ENCODE measurements at places on chromosomes 2 and 18. TPM values are rescaled to one million over a fixed set of nuclear protein-coding genes. Genes with fewer than 3 reads are reported as not detected.

- no peak for DNase-seq
These were observed 9.3 kb upstream of the RAPH1 start for GRCh38 chr2:203544402-203544801.

DNA sequence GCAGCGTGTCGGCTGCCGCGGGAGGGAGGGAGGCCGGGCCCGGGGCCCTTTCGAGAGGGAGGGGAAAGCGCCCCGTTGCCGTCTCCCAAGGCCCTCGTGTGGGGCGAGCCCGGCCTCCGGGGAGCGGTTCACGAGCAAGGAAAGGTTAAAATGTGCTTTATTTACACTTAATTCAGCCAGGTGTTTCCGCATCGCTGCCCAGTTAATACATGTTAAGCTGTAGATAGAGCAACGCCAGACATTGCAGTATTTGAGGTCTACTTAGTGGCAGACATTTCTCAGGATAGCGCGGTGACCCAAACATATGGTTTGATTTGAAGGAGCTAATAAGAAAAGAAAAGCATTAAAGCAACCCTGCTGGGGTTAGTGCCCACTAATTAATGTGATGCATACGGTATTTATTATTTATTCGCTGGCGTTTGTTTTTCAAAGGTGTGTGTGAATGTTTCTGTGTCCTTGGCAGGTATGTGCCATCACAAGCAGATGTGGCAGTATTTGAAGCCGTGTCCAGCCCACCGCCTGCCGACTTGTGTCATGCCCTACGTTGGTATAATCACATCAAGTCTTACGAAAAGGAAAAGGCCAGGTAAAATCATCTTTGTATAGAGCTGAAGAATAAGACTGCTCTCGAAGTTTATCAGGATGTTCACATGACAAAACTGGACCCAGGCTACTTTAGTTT, 571 bp downstream of the EEF1B2 start:
- no peak for DNase-seq

The TMEM198 gene
- polyA plus RNA-seq, result 2.7 TPM

DNA sequence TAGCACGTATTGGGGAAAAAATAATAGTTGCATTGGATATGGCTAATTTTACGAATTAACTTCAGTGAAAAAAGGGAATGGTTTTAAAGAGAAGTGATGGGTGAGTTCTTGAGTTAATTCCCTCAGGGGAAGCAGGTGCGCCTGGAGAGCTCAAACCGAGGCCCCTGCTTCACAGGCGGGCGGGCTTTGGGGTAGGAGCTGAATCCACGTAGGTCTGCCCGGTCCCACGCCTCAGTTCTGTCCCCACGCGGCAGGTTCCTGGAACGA, 44.1 kb downstream of the GORASP2 start:
- DNase-seq, result no peak

DNA sequence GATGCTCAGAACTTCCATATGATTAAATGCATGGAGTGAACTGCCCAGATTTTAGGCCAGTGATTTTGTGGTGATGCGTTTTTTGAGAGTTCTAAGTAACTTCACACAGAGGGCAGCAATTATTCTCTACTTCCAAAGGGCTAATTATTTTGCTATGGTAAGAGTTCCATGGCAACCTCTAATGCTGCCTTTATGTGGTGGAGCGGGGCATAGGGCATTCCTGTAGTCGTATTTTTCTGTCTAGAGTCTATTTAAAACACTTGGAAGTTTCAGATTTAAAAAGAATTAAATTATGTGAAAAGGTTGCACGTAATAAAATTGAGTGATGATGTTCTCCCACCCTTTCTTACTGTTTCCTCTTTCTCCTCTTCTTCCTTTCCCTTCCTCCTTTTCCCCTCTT, 63.9 kb upstream of the EML6 start:
- no peak for DNase-seq

DNA sequence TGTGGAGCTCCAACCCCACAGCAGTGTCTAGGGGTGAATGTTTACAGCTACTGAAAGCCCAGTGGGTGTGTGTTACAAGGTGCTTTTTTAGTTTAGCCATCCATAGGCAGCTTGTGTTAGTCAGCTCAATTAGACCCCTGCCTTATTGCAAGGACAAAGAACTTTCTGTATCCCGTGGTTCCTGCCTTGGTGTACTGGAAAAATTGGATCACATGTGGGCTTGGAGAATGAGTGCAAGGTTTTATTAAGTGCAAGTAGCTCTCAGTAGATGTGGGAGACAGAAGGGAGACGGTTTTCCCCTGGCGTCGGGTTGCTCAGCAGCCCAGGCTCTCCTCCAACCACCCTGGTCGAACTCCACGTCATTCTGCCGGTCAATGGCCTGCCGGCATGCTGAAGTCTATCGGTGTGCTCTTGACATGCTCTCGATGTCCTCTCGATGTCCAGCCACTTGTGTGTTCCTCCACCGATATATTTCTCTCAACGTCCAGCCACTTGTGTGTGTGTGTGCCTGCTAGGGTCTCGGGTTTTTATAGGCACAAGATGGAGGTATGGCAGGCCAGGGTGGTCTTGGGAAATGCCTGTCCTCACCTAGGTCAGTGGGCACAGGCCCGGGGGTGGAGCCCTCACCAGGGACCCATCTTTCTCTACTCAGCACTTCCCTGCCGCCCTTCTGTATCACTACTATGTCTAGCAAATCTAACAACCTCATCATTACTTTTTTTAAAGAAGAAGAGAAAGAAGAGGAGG, 13.8 kb downstream of the FANCL start:
- DNase-seq, result no peak

GRCh38 chr2:14313341-14313740, 319.2 kb upstream of the LRATD1 start:
- no peak for DNase-seq

GRCh38 chr2:36415381-36416022, 59.9 kb downstream of the CRIM1 start:
- no peak for DNase-seq

DNA sequence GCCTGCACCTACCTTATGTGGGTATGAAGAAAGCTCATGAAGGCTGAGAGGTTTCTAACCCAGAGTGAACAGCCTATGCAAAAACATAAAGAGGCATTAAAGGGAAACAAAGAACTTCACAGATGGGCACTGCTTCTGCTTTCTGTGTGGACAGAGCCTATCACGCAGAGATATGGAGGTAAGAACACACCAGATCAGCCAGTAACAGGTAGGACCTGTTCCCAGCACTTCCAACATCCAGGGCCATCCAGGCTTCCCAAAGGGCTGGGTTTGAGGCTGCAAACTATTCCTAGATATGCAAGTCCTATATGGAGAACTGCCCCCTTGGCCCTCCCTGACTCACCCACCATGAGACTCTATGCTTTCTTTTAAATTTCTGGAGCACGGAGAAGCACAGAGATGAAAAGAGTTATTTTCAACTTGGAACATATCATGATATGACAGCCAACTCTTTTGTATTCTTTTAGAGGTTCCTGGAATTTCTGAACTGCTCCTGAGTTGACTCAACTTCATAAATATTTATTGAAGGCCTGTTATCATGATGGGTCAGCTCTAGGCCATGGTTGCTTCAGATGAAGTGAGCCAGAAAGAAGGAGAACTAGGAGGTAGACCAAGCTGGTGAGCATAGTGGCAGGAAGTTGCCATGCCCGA, 77.4 kb upstream of the PPP1CB start:
- no peak for DNase-seq

- DNase-seq, result no peak
These were observed 645.3 kb upstream of the RAB6C start for GRCh38 chr2:129334128-129334527.

The FLACC1 gene
- 0.48 TPM for polyA plus RNA-seq

The PNO1 gene
- 20.2 TPM for polyA plus RNA-seq

The TTR gene
- 0.49 TPM for polyA plus RNA-seq

The SATB2 gene
- polyA plus RNA-seq, result 16.5 TPM

- no peak for DNase-seq
These were observed 222.2 kb downstream of the MYCN start for GRCh38 chr2:16162491-16163040.

The VIT gene
- not detected for polyA plus RNA-seq

DNA sequence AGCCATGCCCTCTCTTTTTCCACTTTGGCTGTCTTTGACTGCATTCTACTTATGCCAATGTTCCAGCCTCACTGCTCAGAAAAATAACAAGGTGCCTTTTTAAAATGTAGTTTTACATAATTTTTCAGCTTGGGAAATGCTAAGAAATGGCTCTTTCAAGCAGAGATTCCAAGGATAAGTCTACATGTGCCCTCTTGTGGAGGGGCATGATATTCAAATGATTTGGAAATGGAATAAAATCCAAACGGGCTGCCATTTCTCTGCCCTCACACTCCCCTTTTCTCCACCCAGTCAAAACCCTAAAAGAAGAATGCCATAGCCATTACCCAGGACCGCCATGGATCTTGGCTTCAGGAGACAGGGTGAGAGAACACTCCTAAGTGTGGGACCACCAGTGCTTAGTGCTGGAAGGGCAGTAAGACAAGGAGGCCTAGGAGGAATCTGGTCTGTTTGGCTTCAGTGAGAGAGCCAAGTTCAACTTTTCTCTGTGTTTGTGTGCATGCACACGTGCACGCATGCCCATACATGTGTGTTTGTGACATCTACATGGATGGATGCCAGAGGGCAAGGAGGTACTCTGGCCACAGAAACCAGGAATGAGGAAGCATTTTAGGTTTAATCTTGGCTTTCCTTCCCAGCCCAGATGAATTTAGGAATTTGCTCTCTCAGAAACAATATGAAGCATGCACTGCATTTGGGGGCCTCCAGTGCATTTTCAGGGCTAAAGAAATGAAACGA, 174.0 kb upstream of the SLC14A2 start:
- DNase-seq, result no peak

DNA sequence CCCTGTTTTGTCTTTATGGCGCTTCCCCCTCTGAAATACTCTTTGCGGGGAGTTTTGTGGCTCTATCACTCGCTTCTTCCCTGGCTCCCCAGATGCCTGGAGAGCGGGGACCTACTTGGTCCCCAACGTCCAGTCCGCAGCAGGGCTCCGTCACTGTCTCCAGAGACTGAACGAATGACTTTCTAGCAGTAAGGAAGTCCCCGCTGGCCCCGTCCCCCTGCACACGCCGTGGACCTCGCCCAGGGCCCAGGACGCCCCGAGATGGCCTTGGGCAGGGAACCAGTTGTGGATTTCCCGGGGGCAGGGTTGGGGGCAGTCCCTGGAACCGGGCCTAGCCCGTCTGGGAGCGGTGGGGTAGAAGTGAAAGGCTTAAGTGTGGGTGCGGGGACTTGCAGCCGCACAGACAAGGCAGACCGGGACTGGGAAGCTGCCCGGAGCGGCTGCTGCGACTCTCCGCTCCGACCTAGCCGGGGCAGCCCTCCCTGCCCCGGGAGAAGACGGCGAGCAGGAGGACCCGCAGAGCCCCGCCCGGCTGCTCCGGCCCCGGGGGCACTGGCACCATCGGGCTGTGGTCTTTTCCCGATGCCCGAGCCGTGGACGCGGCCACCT, 821 bp upstream of the EPHA4 start:
- no peak for DNase-seq

The HOXD9 gene
- polyA plus RNA-seq, result 58.5 TPM

DNA sequence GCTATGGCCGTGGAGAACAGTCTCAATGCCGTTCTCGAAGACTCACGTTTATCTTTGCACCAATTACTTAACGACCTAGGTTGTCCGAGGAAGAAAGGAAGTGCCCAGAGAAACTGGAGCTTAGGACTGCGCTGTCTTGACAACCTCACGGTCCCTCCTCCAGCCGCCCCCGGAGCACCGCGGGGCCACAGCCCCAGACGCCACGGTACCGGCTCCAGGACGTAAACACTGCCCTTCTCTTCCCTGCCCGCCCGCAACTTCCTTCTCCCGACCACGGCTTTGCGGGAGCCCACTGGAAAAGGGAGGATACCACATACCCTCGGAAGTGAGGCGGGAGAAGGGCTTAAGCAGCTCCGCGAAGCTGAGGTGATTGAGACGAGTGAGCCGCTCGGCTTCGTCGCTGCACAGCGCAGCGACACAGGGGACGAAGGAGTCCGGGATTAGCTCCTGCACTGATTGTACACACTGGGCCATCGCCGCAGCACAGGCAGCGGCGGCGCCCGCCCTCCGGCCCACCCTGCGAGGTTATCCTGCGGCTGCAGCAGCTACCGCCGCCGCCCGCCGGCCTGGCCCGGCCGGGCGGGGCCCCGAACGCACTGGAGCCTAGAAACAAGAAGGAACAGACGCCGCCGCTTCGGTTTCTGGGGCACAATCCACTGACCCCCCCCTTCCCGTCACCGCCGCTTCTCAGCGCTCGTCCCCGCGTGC, 483 bp downstream of the TRAPPC8 start:
- peak; percentile 23 for DNase-seq

DNA sequence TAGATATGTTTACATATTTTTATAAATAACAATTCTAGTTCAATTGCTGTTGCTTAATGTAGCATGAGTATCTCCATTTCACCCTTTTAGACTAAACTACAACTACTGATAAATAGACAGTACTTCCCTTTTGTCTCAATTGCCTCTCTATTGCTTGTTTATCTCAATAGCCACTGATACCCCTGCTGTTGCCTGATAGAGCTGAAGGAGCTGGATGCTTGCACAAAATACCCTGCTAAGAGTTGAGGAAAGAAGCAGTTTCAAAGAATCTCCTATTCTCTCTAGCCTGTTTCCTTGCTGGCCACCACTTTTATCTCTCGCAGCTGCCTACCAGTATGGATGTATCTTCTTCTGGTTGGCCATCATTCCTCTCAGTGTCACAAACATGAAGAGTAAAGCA, 16.9 kb upstream of the ZNF804A start:
- no peak for DNase-seq

- no peak for DNase-seq
These were observed 116.6 kb upstream of the EFEMP1 start for GRCh38 chr2:56040189-56040588.

All from left renal cortex interstitium (tissue), 4 donors.